Activated naive CD4-positive, alpha-beta T cell treated with Interleukin-2 at 50 U/mL for 16 hours (primary cell): ENCODE measurements at places on chromosomes 5 and 9.

DNA sequence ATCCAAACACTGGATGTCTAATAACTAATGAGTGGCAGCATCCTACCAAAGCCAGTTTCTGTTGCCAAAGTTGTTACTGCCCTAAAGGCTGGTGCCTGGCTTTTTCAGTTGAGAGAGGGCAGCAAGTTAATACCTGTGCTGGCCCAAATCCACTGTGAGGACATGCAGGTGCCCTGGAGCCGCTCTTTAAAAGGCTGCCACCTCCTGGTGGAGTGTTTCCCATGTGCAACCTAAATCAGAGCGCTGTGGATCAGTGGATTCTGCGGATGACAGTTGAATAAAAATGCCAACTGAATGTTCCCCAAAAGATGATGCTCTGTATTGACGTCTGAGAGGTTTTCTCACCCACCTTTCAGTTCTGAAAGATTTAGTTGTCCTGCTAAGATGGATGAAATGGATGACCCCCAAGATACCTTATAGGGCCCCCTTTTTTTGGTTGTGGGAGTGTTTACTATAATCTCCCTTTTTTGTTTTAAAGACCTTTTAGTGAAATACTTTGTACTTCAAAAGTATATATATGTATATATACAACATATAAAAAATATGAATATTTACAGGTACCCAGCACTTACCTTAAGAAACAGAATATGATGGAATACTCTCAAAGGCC lies 146.4 kb downstream of the EGFLAM start:
- DNase-seq, result no peak

GRCh38 chr9:120526534-120526933 lies 53.4 kb downstream of the CDK5RAP2 start:
- DNase-seq, result no peak

DNA sequence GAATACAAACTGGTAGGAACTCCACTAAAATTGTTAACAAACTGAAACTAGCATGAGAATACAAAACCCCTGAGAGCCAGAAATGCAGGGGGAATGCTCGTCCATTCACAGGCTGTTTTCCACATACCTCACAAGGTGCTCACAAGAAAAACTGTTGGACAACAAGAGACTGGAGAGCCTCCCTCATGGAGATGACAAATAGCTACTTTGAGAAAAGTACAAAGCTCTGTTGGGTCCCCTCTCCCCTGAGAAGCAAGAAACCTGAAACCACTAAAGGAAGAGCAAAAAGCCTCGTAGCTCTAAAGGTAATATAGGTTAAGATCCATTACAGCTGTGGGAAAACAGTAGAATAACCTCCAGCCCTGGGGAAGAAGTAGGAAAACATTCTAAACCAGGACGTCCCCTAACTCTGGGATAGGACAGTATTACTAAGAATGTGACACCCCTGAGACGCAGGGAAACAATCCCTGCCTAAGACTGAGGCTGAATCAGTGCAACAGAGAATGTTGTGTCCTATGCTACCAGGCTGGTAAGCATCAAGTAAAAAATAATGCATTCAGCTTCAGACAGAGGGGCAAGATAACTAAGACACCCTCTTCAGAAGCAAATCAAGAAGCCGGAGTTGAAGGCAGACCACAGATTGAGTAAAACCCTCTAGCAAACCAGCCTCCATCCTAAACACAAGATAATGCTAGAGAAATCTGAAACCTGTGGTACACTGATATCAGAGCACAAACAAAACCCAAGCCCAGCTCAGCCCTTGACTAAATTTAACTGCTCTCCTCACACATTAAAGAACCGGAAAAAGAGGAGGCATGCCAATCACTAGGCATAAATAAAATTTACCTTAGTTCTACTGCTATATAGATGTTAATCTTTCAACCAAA lies 160.2 kb downstream of the SSBP2 start:
- DNase-seq, result no peak

DNA sequence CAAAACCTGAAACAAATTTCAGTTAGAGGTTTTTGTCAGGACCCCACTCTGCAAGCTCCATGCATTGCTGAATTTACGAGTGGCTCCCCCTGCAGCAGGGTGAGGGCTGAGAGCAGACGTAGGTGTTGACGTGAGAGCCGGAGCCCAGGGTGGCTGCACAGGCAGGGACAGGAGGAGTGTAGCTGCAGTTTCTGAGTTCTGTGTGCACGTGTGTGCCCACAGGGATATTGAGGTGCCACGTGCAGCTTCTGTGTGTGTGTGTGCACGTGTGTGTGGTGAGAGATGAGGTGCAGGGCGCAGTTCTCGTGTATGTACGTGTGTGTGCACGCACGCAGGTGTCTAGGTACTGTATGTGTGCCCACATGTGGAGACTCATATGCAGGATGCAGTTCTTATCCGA lies 14.6 kb downstream of the PLEKHG4B start:
- no peak for DNase-seq

DNA sequence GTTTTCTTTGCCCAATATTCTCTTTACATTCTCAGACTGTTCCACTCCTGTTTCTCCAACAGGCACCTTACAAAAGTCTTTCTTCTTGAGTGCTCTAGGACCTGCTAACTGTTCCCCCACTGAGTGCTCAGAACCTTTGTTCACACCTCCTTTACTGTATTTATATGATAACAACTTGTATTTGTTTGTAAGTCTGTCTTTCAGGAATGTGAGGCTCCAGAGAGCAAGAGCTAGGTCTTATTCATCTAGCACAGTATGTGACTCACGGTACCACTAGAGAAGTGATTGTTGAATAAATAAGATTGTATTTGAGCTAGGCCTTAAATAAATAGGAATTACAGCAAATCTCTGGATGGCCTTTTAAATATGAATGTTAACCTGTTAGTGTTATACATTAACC lies 42.5 kb upstream of the MYOT start:
- no peak for DNase-seq

GRCh38 chr5:65356274-65356673 lies 125.4 kb downstream of the ADAMTS6 start:
- DNase-seq, result no peak

DNA sequence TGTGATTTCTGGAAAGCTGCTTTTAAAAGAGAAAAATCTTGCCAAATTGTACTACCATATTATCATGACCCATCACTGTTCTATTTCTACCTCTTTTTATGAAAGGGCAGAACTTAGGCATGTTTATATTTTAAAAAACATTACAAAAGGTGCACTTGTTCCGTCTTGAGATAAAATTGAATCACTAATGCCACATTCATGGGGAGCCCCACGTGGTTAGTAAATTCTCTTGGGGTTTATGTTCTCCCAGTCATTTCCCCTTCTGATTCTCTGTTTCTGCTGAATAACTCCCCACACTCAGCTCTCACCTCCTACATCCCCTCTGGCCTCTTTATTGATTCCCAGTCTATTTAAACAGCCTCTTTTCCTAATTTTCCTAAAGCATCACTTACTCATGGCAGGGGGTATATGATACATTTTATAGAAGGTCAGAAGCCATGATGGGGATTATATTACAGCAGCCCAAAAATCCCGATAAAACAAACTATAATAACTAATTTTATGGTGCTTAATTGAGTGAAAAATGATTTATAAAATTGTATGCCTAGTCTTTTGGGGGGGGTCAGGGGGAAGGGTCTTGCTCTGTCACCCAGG lies 19.7 kb upstream of the VLDLR start:
- DNase-seq, result no peak
